NCI-H524 (cell line): ENCODE measurements at places on chromosomes 13 and 19.

GRCh38 chr13:30026093-30026492, 175.7 kb upstream of the UBL3 start:
- no peak for DNase-seq

GRCh38 chr13:22198001-22198400, 527.1 kb downstream of the FGF9 start:
- no peak for DNase-seq

DNA sequence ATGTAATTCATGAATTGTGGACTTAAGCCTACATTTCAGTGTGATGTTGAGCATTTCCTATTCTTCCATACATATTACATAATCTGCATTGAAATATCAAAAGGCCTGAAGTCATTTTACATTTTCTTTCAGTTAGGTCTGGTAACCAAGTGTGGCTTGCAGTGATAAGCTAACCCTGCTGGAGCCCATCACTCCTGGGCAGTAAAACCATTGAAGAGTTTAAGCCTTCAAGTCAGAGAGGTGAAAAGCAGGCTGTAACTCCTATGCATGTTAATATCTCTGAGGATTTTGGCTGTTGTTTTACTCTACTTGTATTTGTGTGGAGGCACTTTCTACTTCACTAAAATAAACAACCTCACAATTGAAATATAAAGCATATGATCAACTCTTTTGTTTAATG, 248.8 kb downstream of the SLITRK5 start:
- DNase-seq, result no peak

- DNase-seq, result no peak
These were observed 109.4 kb downstream of the CRYL1 start for GRCh38 chr13:20416223-20416745.

- no peak for DNase-seq
These were observed 202.5 kb upstream of the SERP2 start for GRCh38 chr13:44171156-44171555.

- no peak for DNase-seq
These were observed 124.5 kb downstream of the ITGBL1 start for GRCh38 chr13:101576977-101577376.

DNA sequence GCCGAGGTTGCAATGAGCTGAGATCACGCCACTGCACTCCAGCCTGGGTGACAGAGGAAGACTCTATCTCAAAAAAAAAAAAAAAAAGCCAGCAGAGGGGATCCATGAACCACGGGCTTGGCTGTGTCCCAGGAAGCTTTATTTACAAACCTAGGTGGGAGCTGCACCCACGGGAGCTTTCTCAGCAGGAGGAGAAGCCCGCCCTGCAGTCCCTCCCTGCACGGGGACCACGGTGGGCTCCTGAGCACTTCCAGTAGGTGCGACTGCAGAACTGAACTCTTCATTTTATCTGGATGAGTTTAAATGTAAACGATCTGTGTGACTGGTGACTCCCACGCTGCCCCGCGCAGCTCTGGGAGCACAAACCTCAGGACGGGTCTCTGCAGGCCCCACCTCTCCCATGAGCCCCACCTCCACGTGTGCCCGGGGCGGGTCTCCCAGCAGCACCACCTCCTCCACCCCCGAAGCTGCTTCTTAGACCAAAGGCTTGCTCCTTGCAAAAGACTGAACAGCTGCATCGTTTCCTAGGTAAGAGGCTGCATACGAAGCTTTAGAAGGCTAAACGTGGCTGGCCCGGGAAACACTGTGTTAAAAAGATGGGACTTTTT, 66.4 kb downstream of the SPACA7 start:
- DNase-seq, result peak; percentile 60

GRCh38 chr19:9323557-9323918, 441 bp upstream of the ZNF559 start:
- peak; percentile 87 for DNase-seq

- no peak for DNase-seq
These were observed 9.1 kb downstream of the SERP2 start for GRCh38 chr13:44382635-44383145.

- no peak for DNase-seq
These were observed 585.3 kb downstream of the FGF9 start for GRCh38 chr13:22256111-22256639.

DNA sequence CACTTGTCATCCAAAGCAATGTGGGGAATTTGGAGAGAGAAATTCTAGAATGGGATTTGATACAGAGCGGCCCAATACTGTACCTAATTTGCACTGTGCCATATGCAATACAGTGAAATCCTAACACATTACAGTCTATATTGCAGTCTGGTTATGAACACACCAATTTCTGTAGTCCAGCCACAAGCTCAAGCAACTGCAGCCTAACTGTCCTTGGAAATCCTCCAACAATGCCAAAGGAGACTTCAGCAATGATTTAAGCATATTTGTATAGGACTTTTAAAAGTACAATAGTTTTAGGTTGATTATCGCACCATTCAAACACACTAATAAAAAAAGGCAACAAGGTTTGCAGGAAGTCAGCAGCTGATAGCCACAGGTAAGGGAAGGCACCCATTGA, 17.3 kb downstream of the DIAPH3 start:
- no peak for DNase-seq

DNA sequence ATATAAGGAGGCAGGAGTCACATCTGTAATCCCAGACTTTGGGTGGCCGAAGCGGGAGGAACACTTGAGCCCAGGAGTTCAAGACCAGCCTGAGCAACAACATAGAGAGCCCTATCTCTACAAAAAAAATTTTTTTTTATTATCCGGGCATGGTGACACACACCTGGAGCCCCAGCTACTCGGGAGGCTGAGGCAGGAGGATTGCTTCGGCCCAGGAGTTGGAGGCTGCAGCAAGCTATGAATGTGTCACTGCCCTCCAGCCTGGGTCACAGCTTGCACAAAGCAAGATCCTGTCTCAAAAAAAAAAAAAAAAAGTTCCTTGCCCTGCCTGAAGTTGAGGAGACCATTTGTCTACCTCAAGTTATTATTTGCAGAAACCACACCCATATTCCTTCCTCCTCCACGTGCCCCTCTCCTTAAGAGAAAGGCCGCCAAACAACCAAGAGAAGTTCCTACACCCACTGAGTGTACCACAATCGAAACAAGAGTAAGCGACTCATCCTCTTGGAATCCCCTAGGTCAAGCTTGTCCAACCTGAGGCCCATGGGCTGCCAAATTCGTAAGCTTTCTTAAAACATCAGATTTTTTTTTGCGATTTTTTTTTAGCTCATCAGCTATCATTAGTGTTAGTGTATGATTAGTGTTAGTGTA, 2.2 kb downstream of the ABCC4 start:
- DNase-seq, result no peak

GRCh38 chr19:5143471-5144411, 174.8 kb downstream of the KDM4B start:
- no peak for DNase-seq

- no peak for DNase-seq
These were observed 739.4 kb upstream of the GPC6 start for GRCh38 chr13:92487238-92487637.

- no peak for DNase-seq
These were observed 94.2 kb downstream of the USP12 start for GRCh38 chr13:27077451-27077850.

- DNase-seq, result no peak
These were observed 38.1 kb upstream of the ZNF766 start for GRCh38 chr19:52231154-52231910.

- DNase-seq, result no peak
These were observed 3.1 kb upstream of the KLK1 start for GRCh38 chr19:50826492-50827240.

DNA sequence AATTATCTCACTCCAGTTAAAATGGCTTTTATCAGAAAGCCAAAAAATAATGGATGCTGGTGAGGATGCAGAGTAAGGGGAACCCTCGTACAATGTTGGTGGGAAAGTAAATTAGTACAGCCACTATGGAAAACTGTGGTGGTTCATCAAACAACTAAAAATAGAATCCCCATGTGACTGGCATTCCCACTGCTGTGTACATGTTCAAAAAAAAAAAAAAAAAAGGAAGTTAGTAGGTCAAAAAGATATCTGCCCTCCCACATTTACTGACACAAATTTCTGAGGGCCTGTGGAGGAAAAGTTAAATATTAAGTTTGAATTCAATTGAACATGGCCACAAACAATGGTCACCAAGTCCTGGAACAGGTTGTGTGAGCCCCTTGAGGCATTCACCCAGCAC, 9.8 kb upstream of the ZSCAN5A start:
- no peak for DNase-seq

DNA sequence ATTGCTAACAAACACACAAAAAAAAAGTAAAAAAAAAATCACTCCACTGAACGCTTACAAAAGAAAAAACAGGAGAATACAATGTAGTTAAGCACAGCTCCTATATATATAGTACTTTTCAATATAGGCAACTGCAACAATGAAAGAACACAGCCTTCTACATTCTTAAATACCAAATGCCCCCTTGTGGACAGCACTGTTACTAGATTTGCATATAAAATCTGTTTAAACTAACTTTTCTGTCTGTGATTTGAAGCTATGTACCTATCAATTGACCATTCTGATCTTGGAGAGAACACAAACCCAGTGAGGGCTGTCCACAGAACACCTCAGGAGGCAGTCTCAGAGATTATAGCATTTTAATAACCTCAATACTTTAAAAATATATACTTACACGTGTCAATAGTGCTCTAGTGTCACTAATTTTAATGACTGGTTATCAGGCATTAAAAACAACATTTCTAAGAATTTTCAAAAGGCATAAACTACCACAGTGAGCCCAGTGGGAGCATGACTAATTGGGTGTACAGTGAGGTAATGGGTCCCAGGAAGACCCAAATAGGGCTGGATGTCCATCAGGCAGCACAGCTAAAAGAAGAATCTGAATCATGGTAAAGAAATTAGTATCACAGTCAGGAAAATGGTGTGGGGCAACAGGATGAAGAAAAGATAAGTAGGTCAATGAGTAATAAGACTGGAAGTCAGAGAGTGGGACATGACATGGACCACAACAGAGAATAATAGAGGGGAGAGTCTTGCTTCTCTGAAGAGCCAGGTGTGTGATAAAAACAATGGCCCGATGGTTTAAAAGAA, 22.2 kb downstream of the CCDC169 start:
- peak; percentile 57 for DNase-seq

DNA sequence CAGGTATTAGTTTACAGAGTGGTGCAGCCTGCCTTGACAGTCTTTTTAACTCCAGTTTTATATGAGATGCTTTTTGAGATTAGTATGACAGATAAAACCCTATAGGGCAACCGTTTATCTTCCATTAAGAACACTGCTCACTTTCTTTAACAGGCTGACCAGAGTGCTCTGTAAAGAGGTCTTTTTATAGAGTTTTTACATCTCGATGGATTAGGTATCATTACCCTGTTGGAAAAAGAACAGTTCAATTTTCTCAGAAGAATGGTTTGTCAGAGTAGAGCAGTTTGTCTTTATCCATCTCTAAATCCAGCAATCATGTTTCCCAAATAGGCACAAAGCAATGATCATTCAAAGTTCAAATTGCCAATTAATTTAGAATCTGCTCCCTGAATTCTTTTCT, 395.2 kb upstream of the ARGLU1 start:
- no peak for DNase-seq

- DNase-seq, result peak; percentile 19
These were observed 35.7 kb upstream of the MATK start for GRCh38 chr19:3821857-3822364.

- DNase-seq, result no peak
These were observed 4.7 kb upstream of the GJB2 start for GRCh38 chr13:20197361-20197834.

DNA sequence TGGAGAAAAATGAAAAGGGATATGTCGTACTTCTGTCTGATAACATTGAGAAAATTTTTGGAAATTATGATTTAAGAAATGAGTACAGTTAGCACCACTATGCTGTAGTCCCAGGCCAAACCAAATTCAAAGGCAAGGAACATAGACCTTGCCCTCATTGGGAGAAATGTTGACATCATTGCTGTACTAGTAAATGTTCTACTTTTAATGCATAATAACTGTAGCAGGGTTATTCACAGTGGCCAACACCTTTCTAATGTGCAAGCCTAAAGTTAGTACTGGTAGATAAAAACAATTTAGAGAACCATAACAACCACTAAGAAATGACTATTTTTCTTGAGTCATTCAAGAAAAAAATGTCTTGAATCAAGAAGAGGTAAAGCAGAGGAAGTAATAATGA, 792.6 kb upstream of the GPC6 start:
- DNase-seq, result no peak

- DNase-seq, result peak; percentile 93
These were observed 3.1 kb downstream of the PPP1R14A start for GRCh38 chr19:38252941-38253691.

- no peak for DNase-seq
These were observed 50.5 kb downstream of the NFIX start for GRCh38 chr19:13045812-13046211.

DNA sequence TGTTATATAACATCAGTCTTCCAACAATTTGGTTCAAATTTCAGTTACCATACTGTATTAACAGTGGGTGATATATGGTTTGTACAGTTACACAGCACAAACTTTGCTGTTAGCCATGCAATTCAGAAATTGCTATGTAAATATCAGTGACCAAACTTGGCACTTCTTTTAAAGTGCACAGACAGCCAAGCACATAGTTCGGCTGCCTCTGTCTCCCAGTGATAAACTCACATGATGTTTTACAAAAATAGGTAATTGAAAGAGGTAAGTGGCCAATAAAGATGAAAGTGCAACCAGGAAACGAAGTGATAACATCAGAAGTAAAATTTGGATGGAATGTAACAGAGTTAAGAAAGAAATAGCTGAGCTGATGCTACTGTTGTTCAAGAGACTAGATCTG, 143.9 kb downstream of the PCDH9 start:
- DNase-seq, result no peak
